CD4-positive, alpha-beta T cell treated with Interleukin-6 for 4 hours (primary cell): ENCODE measurements at places on chromosomes 3 and 15.

DNA sequence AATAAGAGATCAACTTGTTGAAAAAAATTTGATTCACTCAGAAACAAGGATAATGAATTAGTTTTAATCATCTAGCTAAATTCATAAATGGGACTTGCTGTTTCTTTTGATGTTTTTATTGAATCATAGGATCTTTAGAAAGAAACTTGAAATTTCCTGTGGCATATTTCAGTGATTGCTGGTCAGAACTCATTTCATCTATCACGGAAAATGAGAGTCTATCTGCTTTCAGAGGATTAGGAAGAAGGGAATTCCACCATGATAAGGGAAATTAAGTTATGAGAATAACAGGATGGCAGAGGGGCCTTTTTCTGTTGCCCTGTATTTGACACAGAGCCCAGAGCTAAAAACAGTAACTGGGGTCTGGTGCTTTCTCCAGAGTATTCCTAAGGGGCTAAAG is 44.9 kb upstream of the CCNL1 start:
- DNase-seq, result no peak

GRCh38 chr3:118171236-118171852 is 863.3 kb downstream of the IGSF11 start:
- no peak for DNase-seq

- DNase-seq, result no peak
These were observed 277.1 kb downstream of the SUCLG2 start for GRCh38 chr3:67377299-67377698.

GRCh38 chr3:27290760-27291159 is 78.4 kb downstream of the NEK10 start:
- DNase-seq, result no peak

GRCh38 chr3:193883551-193883950 is 252.4 kb upstream of the HES1 start:
- no peak for DNase-seq

- no peak for DNase-seq
These were observed 5.8 kb upstream of the TM4SF4 start for GRCh38 chr3:149468504-149469212.

DNA sequence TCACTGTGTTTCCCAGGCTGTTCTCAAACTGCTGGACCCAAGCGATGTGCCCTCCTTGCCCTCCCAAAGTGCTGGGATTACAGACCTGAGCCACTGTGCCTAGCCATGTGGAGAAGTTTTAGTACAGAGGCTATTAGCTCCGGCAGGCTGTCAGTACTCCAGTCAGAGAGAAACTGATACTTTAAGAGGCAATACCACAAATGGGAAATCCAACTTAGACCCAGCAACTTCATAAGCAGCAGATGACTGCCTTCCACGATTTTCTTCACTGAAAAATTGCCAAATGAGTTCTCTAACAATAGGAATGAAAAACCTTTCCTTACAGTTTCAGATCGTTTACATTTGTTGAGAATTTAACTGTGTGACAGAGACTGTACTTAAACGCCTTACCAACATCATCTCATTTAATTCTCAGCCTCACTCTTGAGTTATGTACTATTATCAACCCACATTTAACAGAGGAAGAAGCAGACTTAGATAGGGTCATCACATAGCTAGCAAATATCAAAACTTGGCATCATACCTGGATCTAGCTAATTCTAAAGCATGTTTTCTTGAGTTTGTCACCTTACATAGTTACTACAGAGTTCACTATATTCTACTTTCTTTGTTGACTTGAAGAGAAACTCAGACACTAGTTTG is 127.4 kb downstream of the TCF12 start:
- no peak for DNase-seq

GRCh38 chr15:89648106-89649012 is 6.9 kb downstream of the KIF7 start:
- DNase-seq, result no peak

- DNase-seq, result no peak
These were observed 200.4 kb downstream of the WNT5A start for GRCh38 chr3:55286693-55287092.

DNA sequence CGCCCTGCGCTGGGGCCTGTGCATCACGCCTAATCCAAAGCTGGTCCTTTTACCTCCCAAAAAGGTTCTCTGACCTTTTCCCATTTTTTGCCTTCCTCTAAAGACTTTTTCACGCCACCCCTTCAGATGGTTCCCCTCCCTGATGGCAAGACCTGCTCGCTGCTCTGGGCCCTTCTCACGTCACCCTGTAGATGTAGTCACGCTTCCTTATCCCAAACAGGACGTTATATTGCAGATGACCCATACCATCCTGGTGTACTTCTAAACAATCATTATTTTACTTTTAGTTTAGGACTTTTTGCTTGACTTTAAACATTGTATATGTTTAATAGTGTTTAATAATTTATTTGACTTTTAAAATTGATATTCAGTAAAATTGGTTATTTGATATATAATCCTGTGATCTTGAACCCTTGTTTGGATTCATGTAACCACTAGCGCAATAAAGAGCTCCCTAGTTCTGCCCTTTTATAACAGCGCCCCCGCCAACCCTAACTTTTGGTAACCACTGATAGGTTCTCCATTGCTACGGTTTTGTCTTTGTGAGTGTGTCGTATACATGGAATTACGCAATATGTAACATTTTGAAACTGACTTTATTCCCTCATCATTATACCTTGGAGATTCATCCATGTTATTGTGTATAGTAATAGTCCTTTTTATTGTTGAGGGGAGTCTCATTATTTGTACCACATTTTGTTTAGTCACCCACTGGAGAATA is 159.0 kb upstream of the CHRNA7 start:
- DNase-seq, result peak; percentile 22
